ENCODE measurements at places on chromosomes 16 and 17. TPM values are rescaled to one million over a fixed set of nuclear protein-coding genes. Genes with fewer than 3 reads are reported as not detected.

The ADORA2B gene
- polyA plus RNA-seq: 21.4 TPM

The TEX19 gene
- polyA plus RNA-seq: 0.04 TPM

The TAC4 gene
- polyA plus RNA-seq: 3.6 TPM

The IGFBP4 gene
- 30.3 TPM for polyA plus RNA-seq

The USP43 gene
- polyA plus RNA-seq: 4.2 TPM

The SEPTIN1 gene
- polyA plus RNA-seq: 2.4 TPM
